ENCODE measurements at places on chromosomes 5 and 9.

DNA sequence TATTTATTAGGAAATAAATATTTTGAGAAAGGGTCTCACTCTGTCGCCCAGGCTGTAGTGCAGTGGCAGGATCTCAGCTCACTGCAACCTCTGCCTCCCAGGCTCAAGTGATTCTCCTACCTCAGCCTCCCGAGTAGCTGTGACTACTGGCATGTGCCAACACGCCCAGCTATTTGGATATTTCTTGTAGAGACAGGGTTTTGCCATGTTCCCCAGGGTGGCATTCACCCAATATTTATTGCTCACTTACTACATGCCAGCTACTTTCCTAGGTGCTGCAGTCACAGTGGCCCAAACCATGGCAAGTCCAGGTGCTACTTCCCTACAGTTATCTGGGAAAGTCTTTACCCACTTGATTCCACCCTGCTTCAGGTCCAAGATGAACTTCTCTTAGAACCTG is 8.3 kb upstream of the MED7 start:
- H3K4me1 ChIP-seq: peaks cover 26% of the 10 kb centered on the region
- no peak overlapping the region for H3K27ac ChIP-seq
- no peak for DNase-seq
- H3K4me3 ChIP-seq: no peak overlapping the region

GRCh38 chr5:98796197-98796972 is 22.9 kb downstream of the RGMB start:
- no peaks in the 10 kb centered on the region for H3K4me1 ChIP-seq

- no peaks in the 10 kb centered on the region for H3K4me1 ChIP-seq
- H3K36me3 ChIP-seq: no peaks in the 10 kb centered on the region
- H3K4me3 ChIP-seq: no peak overlapping the region
- DNase-seq: no peak
- peaks cover 6% of the 10 kb centered on the region for H3K27me3 ChIP-seq
These were observed 15.7 kb upstream of the TNC start for GRCh38 chr9:115133649-115134048.

DNA sequence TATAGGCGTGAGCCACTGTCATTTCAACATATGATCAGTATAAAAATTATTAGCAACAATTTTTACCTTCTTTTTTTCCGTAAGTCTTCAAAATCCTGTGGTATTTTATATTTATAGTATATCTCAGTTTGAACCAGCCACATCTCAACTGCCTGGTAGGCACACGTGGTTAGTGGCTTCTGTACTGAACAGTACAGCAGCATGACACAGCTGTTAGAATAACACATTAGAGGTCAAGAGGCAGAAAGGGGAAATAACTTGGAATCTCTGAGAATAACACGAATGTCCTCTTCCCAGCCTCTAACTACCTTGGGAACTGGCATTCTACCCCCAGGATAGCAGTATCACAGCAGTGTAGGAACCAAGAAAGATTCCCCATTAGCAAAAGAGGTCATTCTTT is 108.5 kb upstream of the IQGAP2 start:
- no peak for DNase-seq
- H3K4me1 ChIP-seq: peaks cover 2% of the 10 kb centered on the region
- H3K27ac ChIP-seq: no peak overlapping the region
- H3K36me3 ChIP-seq: no peaks in the 10 kb centered on the region
- H3K4me3 ChIP-seq: no peak overlapping the region
- no peaks in the 10 kb centered on the region for H3K27me3 ChIP-seq

DNA sequence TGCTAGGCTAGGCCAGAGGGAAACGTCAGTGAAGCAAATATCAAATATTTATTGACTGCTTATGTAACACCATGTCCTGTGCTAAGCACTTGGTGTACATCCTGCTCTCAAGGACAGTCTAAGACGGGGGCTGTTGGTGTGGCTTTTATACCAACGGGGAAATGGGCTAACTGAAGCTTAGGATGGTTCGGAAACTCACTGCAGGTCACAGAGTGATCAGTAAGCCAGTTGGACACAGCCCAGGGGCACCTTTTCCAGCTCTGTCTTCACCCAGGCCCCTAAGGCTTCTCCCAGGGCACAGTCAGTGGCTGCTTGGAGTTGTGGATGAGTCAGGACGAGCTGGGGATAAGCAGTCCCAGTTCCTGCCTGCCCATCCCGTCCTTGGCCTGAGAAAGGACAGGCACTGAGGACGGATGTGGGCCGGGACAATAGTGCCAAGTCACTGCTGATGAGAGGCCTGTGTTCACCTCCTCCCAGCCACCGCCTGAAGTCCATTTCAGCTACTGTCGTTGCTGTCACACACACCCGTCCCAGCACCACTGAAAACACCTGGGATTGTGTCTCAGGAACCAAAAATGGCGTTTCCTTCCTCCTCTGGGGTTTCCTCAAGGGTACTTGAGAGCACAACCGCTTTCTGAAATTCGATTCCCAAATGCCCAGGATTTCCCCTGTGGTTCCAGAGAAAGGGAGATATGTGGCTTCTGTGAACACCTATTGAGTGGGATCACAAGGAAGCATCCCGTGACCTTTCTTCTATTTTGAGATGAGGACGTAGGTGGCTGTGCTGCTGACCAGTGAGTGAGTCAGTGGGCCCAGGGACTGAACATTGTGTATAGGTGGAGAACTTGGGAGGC is 17.5 kb upstream of the SPRY4 start:
- no peaks in the 10 kb centered on the region for H3K4me1 ChIP-seq
- H3K4me3 ChIP-seq: no peak overlapping the region
- no peak for DNase-seq
- H3K27ac ChIP-seq: no peak overlapping the region
- H3K27me3 ChIP-seq: no peaks in the 10 kb centered on the region

DNA sequence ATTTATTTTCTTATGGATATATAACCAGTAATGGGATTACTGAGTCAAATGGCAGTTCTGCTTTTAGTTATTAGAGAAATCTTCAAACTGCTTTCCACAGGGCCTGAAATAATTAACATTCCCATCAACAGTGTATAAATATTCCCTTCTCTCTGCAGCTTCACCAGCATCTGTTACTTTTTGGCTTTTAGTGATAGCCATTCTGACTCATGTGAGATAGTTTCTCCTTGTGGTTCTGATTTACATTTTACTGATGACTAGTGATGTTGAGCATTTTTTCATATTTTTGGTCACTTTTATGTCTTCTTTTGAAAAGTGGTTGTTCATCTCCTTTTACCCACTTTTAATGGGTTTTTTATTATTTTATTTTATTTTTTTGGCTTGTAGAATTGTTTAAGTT is 1290.3 kb upstream of the CDH9 start:
- no peak overlapping the region for H3K27ac ChIP-seq
- DNase-seq: no peak
- H3K36me3 ChIP-seq: no peaks in the 10 kb centered on the region

- no peak for DNase-seq
- no peaks in the 10 kb centered on the region for H3K4me1 ChIP-seq
- H3K27me3 ChIP-seq: no peaks in the 10 kb centered on the region
- H3K27ac ChIP-seq: no peak overlapping the region
These were observed 108.7 kb upstream of the PHYKPL start for GRCh38 chr5:178341091-178341850.

- H3K27me3 ChIP-seq: no peaks in the 10 kb centered on the region
- H3K4me3 ChIP-seq: no peak overlapping the region
- H3K27ac ChIP-seq: no peak overlapping the region
- H3K36me3 ChIP-seq: no peaks in the 10 kb centered on the region
These were observed 1045.8 kb upstream of the DMAC1 start for GRCh38 chr9:8845376-8845775.

Measured in T-cell (primary cell).